Neural crest cell (in vitro differentiated cells): ENCODE measurements at places on chromosomes 13 and 19.

- no peak for DNase-seq
Measured at GRCh38 chr13:98972059-98972458, 5.8 kb downstream of the DOCK9 start.

DNA sequence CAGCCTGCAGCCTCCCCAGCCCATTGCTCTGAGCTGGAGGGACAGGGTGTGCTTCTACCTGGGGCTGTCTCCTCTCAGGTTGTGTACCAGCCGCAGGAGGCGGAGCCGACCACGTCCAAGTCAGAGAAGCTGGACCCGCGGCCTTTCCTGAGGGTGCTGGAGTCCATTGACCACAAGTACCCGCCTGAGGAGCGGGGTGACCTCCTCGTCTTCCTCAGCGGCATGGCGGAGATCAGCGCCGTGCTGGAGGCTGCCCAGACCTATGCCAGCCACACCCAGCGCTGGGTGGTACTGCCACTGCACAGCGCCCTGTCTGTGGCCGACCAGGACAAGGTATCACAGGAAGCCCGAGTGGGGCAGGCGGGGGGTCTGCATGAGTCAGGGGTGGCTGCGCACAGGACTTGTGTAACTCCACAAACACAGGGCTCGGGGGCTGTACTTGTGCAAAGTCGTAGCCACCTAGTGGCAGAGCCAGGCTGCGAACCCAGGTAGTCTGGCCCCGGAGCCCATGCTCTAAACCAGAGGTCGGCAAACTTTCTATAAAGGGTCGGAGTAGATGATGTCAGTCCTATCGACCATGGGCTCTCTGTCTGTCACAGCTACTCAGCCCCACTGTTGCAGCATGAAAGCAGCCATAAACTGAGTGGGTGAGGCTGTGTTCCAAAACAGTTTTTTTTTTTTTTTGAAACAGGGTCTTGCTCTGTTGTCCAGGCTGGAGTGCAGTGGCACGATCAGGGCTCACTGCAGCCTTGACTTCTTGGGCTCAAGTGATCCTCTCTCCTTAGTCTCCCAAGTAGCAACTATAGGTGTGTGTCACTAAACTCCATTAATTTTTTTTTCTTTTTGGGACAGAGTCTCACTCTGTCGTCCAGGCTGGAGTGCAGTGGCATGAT is 8.9 kb downstream of the DHX34 start:
- DNase-seq: no peak

DNA sequence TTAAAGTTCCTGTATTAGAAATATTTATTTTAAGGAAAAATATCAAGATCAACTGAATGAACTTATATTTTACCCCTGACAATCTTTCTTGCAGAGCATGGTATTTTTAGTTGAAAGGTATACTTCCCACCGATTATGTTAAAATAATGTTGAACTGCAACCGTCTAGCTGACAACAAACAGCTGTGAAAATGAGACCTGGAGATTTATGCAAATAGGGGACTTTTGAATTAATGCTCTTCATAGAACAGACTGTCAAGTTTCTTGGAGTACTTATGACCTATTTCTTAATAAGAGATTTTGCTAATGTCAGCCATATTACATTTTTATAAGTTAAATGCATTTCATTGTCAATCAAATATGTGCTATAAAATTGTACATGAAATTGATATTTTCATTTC is 210.9 kb downstream of the NALCN start:
- no peak for DNase-seq

DNA sequence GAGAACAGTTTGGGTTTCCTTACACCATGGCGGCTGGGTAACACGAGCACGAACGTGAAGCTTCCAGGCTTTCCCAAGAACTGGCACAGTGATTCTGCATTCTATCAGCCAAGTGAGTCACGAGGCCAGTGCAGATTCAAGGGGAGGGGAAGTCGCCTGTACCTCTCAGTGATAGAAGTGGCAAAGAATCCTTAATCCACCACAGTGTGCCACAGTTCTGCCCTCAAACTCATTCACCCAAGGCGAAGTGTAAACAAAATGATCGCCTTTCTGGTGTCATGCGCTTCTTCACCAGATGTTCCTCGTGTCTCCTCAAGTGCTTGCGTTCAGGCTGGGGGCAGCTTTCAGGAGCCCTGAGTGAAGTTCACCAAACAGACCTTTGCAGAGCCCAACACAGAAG is 24.9 kb upstream of the AMER2 start:
- DNase-seq: no peak

DNA sequence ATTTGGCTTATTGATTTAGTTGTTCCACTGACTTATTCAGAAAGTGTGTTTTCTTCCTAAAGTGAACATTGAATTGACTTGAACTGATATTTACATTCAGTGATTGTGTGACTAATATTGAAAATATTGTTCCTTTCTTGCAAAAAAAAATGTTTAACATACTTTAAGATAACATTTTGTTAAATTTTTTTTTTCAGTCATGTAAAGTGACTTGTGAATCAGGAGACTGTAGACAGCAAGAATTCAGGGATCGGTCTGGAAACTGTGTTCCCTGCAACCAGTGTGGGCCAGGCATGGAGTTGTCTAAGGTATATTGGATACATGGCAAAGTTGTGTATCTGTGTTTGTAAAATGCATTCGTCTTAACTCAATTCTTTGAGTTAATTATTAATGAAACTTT is 22.9 kb downstream of the TNFRSF19 start:
- DNase-seq: no peak

- DNase-seq: no peak
Measured at GRCh38 chr19:9673912-9674662, 813 bp downstream of the ZNF562 start.

DNA sequence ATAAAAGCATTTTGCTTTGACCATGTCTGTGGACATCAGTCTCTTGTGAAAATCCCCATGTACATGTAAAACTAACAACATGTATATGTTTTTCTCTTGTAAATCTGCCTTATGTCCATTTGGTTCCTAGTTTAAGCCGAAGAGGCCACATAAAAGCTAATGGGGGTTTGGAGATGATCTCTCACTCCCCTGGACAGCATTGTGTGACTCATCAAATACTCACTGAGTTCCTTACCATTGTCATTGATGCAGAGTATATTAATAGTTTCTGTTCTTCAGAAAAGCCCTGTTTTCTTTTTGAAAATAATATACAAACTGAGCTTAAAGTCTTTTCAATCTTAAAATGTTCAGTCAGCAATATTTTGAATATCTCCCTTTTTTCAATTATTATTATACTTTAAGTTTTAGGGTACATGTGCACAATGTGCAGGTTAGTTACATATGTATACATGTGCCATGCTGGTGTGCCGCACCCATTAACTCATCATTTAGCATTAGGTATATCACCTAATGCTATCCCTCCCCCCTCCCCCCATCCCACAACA is 536.7 kb upstream of the HTR2A start:
- no peak for DNase-seq

DNA sequence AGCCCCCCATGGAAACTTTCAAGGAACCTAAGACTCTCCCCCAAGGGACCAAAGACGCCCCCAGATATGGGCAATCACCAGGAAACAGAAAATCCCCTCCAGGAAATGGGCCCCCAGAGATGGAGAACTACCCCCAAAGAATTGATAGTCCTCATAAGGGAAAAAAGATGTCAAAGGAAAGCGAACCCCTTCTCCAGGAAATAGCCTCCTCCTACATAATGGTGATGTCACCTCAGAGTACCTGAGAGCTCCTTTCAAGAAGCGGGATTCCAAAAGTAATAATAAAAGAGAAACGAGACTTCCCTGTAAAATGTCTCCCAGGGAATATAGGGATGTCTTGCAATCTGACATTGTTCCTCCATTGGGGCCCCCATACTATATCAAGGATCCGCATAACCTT is 1.1 kb downstream of the CDKN2D start:
- DNase-seq: no peak
